Stimulated activated CD4-positive, alpha-beta T cell treated with anti-CD3 and anti-CD28 coated beads, Interleukin-2, amount 100 ng/mL, for 24 hours (primary cell): ENCODE measurements at places on chromosomes 2 and 18.
A peak's percentile ranks its signal among the peaks of the same experiment; 100 is the strongest.

DNA sequence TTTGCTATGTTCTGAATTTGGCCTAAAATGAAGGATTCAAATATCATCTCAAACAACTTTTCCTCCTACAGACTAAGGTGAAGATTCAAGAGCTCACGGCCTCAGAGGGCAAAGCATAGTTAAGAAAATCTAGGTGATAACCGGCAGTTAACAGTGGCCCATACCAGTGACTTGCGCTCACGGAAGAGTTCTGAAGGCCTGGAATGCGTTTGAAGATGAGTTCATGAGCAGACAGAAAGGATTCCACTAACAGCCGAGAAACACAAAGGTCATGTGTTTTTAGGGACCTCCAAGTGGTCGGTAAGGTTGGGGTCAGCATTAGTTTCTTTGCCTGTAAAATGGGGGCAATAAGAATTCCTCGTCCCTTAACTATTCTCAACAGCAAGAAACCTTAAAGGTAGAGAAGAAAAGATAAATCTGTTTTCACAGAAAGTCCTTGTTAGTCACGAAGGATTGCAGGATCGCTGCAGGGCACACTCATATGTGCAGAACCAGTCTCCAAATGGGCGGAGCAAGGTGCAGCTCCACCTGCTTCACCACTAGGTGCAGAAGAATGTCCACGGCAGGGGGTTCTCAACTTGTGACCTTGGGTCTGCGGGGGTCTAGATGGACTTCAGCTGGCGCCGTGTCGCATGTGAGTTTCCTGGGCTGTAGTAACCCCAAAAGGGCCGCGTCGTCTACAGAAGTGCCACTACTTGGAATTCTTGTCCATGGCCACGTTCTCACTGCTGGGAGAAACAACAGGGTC is 708 bp upstream of the RPIA start:
- DNase-seq, result peak; percentile 65

DNA sequence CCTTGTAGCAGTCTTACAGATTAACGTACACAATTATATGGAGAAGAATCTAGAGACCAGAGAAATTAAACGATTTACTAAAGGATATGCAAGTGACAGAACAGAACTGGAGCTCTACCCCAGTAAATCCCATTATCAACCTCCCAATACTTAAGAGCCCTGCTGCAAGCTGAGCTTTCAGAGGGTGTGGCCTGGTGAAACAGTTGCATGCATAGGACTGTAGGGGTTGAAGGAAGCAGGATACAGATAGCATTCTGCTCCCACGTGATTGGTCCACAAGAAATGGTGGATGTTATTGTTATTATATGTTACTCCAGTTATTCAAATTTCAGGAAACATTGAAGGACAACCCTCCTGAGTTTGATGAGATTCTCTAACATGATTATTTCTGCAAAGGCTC is 210.8 kb upstream of the THUMPD2 start:
- no peak for DNase-seq

- DNase-seq, result no peak
Observed at GRCh38 chr18:39166776-39167175, 1601.2 kb upstream of the CELF4 start.

GRCh38 chr2:124380221-124380749 is 355.2 kb downstream of the CNTNAP5 start:
- no peak for DNase-seq

GRCh38 chr2:174888146-174888545 is 117.0 kb downstream of the CHN1 start:
- DNase-seq, result no peak

- DNase-seq, result no peak
Observed at GRCh38 chr2:217774232-217774631, 228.6 kb downstream of the TNS1 start.

DNA sequence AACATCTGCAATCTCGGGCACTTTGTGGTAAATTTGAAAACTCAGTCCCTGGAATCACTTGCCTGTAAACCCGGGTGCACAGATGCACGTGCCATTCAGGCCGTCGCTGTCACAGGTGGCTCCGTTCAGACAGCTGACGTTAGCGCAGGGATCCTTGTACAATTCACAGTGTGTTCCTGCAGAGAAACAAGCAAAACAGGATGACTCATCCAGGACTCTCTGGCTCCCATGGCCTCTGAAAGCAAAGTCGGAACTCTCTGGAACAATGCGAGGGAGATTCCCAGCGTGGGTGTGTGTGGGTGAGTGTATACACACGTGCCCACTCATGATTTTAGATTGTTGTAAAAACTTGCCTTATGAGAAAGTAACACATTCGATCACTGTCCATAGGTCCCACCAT is 136.1 kb upstream of the PID1 start:
- no peak for DNase-seq

- no peak for DNase-seq
Observed at GRCh38 chr18:68763083-68763482, 34.8 kb upstream of the CCDC102B start.

DNA sequence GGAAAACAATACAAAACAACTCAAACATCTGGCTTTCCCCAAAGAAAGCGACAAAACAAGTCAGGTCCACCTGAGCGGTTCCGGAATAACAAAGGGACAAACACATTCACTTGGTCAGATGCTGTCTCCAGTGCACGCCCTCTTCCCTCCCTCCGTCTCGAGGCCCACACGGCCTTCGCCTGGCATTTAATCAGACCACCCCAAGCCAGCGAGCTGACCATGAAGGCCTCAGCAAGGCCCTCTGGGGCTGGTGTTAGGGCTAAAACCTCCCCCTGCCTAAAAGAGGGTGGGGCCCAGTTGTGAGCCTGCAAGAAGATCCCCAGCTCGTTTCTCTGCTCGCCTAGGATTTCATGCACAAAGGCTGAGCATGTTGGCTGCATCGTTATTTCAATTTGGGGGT is 180.3 kb downstream of the EIPR1 start:
- no peak for DNase-seq

DNA sequence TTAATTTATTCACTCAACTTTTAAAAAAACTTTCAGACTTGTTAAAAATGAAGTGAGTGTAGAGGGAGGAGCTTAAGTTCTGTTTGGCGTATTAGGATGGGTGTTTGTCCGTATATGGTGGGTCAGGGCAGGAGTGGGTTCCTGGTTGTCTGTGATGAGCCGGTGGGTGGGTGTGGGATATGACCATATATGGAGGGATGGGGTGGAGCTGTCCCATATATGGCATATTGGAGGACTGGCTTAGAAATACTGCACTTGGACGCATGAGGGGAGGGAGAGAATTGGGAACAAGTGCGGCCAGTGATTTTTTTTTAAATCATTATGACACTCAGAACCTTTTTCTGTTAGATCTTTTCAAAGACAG is 1.5 kb downstream of the KDM3A start:
- DNase-seq, result peak; percentile 73

GRCh38 chr2:64000630-64001381 is 18.4 kb downstream of the VPS54 start:
- DNase-seq, result no peak

- DNase-seq, result peak; percentile 14
Observed at GRCh38 chr2:100630473-100630977, 67.7 kb downstream of the PDCL3 start.

DNA sequence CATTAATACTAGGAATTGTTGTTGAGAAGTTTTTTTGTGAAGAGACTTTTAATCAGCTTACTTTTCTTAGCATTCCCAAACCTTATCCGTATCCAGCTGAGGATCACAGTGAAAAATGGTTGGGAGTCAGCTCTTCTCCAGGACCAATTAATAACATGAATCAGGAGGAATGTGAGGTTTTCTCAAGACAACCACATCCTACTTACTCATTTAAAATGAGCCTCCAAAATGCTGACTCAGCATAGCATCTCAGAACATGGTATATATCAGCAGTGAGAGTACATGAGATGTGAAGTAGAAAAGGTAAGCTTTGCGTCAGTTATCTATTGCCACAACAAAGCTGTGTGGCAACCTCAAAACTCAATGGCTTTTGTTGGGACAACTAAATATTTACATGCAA is 140.3 kb downstream of the NRP2 start:
- DNase-seq, result no peak

GRCh38 chr2:62362561-62362960 is 143.4 kb downstream of the TMEM17 start:
- no peak for DNase-seq

GRCh38 chr2:108824316-108825070 is 37.9 kb downstream of the CCDC138 start:
- no peak for DNase-seq

- no peak for DNase-seq
Observed at GRCh38 chr18:8721716-8722115, 16.4 kb downstream of the MTCL1 start.

DNA sequence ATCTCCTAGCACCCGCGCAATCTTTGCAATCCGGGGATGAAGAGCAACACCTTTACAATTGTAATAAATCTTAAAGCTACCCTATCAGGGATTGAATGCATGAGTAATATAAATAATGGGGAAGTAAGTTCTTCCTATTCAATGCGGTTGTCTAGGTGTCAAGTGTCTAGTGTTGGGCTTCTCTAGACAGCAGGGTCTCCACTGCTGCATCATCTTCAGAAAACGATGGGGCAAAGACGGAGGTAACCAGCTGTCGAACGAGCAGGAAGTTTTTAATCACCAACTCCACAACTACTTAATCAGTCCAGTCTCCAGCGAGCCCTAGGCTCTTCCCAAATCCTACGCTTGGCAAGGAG is 573 bp downstream of the STAM2 start:
- DNase-seq, result no peak

DNA sequence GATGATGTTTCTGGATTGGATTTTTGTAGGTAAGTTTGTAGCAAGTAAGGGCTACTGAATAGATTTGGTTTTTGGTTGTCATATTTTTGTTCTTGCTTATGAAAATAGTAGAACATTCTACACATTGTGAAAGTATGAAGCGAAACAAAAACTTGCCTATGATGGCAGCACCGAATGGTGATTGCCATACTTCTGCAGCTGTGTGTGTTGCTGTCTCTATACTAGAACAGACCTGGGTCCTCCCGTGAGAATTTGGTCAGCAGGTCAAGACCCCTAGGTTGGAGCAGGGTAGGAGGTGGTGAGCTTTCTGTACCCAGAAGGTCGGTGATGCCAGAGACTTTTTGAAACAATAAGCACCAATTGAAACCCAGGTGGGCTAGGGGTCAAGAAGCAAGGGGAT is 322.6 kb downstream of the PRKCE start:
- DNase-seq, result no peak

DNA sequence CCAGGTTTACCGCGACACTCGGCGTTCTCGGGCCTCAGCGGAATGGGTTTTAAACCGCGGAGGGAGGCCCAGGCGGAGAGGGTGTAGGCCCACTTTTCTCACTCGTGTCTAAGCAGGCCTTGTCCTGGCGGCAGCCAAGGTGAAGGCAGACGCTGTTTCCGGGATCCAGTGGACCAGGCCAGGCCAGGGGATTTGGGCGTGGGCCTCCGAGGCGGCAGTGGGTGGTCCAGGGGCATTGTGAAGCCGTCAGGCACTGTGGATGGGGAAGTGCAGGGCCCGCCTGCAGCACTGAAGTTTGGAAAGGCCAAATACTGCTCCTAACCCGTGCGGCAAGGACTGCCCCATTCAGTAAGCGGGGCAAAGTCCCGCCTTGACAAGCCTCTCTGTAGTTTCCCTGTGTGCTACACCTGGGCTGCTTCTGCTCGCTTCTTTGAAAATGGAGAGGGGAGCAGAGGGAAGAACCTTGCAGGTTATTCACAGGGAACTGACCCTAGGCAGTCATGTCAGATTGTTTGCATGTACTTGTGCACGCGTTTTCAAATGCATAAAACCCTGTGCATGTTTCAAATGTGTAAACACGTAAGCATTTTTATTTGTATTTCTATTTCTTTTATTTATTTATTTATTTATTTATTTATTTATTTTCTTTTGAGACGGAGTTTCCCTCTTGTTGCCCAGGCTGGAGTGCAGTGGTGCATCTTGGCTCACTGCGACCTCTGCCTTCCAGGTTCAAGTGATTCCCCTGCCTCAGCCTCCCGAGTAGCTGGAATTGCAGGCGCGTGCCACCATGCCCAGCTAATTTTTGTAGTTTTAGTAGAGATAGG is 7.5 kb upstream of the DLX2 start:
- no peak for DNase-seq

DNA sequence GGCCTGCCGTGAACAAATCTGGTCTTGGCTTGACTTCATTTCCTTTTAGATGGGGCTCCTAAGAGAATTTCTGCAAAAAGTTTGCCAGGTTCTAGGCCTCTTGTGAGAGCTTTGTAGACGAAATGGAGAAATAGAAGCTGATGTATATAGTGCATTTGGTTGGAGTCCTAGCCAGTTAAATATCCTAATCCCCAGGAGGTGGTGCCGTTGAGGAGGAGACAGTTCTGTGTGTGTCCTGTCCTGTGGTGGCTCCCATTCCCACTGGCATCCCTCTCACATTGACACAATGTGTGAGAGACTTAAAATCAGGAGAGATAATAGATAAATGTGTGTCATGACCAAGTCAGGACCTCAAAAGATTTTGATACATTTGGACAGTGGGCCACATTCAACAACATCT is 34.6 kb upstream of the DNER start:
- DNase-seq, result no peak

- DNase-seq, result no peak
Observed at GRCh38 chr2:16729335-16729734, 63.7 kb upstream of the CYRIA start.

- DNase-seq, result no peak
Observed at GRCh38 chr2:160057356-160057755, 5.1 kb downstream of the PLA2R1 start.

DNA sequence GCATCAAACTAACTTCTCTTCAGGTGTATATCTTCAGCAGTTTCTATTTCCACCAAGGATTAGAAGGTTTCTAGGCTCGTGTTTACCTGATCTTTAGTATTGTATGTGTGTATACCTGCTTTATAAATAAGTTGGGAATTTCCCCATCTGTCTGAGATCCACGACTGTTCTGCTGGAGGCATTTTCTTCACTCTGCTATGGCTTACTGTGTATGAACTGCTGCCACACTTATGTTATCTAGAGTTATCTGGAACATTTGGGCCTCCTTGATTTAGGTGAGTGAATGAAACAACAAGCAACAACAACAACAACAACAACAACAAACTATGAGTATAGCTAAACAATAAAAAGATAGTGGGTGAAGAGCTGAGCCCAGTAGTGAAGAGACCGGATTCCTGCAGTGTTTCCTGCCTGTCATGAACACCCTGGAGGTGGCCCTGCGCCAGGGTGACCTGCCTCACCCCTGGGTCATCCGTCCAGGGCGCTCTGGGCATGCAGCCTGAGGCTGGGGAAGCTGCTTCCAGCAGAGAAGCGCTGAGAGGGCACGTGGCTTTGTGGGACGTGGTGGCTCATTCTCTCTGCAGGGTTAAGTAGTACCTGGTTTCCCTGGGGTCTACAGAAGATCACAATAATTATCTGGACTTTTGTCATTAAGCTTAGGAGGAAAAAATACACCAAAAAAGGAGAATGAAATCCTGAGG is 56.1 kb upstream of the GATA6 start:
- DNase-seq, result no peak

GRCh38 chr2:205903549-205904129 is 182.3 kb downstream of the INO80D start:
- DNase-seq, result peak; percentile 2

DNA sequence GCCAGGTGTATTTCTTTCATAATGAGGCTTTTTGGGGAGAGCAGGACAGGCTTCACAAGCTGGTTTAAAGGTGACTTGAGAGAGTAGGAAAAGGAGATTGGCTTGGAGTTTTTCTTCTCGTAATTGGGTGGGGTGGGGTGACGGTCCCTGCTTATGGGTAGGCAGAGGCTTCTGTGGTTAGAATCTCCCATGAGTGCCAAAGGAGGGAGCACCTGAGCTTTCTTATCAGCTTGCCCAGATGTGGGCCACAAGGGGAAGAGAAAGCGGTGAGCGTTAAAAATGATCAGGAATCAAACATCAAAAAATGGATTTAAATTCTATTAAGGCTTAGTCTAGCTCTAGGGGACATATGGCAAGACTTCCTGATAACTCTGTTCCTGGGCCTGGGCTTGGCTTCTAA is 9.7 kb upstream of the PNPT1 start:
- DNase-seq, result no peak

- DNase-seq, result no peak
Observed at GRCh38 chr2:69131983-69132675, 119.2 kb downstream of the ANTXR1 start.
